ENCODE measurements at places on chromosomes 7 and 10.

GRCh38 chr7:31122649-31123058 lies 70.5 kb downstream of the ADCYAP1R1 start:
- DNase-seq = peak; percentile 45

- no peak for DNase-seq
Measured at GRCh38 chr7:15603124-15603523, 41.3 kb upstream of the AGMO start.

DNA sequence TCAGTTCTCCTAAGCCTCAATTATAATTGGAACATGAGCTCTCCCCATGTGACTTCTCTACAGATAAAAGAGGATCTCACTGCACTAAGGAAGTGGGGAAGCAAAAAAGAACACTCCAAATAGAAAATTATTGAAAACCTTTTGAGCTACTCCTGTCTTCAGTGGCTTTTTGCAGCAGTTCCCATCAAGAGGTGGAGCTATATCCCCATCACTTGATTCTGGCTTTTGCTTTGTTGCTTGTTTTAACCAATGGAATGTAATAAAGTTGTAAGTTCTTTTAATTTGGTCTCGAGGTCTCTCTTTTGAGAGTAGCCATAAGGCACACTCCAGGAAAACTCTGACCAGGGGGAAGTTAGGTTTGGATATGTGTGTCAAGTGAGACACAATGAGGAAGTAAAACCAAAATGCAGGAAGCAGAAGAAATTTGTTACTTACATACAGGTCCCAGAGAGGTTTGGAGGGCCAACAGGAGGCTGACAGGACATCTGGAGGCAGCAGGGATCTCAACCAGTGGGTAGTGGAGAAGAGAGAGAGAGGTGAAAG lies 569.4 kb downstream of the HTR7 start:
- no peak for DNase-seq

- no peak for DNase-seq
Measured at GRCh38 chr7:47452295-47452694, 129.6 kb downstream of the TNS3 start.

GRCh38 chr10:119318411-119319160 lies 111.2 kb downstream of the GRK5 start:
- DNase-seq = no peak
